Smooth muscle cell of the brain vasculature (primary cell): ENCODE measurements at places on chromosomes 13 and 19.

GRCh38 chr13:33111414-33112110 lies 95.3 kb downstream of the KL start:
- DNase-seq, result no peak

DNA sequence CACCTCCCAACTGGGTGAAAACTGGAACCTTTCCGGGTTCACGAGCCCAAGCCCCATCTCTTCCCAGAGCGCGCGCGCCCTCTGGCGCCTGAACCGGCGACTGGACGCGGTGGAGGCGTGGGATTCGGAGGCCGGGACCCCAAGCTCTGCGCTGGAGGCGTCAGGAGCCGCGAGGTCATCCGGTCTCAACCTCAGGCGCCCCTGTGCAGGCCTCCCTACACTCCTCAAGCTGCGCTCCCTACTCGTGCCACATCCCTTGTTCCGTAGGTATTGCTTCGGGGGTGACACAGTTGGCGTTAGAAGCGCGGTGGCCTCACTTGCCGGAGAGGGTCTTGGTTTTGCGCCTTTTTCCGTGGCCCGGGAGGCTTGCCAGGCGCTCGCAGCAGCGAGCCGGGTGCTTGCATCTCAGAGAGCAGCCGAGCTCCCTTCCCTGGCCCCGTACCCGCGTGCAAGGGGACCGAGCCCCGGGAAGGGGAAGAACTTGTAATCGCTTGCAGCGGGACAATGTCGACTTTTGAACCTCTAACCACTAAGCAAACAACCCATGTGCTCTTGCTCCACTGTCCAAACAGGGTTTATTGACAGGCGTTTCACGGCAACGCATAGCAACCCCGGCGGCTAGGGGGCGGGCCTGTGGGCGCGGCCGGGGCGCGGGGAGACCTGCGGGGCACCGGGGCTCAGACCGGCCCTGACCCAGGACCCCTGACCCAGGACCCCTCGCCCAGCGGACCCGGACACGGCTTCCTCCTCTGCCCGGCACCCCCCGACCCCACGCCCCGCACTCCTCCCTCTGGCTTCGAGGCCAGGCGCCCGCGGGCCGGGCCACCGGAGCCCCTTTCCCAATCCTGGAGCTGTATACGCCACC lies 8.5 kb downstream of the CDX2 start:
- DNase-seq, result no peak

DNA sequence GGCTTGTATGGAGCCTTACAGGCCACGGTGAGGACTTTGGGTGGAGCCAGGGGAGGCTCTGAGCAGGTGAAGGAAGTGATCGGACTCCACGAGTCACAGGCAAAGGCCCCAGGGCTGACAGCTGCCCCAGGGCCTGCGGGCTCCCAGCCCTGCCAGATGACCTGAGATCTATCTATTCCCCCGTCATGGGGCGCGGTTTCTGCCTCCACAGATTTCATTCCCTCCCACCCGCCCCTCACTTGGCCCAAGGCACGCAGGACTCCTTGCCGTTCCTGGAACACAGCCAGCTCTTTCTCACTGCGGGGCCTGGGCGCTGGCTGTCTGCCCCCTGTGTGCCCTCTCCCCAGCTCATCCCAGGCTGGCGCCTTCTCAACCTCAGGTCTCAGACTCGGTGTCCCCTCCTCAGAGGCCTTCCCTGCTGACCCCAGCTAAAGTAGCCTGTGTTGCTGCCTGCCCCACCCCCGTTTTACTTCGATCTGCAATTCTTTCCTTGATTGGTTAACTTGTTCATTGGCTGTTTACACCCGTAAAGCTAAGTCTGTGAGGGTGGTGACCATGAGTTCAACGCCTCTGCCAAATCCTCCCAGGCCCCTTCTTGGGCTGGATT lies 13.9 kb upstream of the PAK4 start:
- no peak for DNase-seq

DNA sequence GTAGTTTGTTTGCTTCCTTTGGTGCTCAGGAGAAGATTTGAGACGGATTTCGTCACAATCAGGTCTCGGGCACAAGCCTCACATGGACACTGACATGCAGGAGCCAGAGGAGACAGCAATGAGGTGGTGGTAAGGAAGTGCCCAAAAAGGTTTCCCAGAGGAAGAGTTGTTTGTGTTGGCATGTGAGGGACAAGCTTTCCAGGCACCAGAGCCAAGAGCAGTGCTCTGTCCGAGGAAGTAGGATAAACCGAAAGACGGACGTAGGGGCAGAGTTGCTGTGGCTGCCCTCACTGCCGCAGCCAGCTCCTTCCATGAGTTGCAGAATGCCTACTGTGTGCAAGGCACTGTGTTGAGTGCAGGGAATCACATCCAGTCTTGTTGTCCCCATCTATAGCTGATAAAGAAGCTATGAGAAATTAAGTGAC lies 27.7 kb downstream of the SAE1 start:
- no peak for DNase-seq

- no peak for DNase-seq
Observed at GRCh38 chr19:7263521-7263920, 30.7 kb downstream of the INSR start.

DNA sequence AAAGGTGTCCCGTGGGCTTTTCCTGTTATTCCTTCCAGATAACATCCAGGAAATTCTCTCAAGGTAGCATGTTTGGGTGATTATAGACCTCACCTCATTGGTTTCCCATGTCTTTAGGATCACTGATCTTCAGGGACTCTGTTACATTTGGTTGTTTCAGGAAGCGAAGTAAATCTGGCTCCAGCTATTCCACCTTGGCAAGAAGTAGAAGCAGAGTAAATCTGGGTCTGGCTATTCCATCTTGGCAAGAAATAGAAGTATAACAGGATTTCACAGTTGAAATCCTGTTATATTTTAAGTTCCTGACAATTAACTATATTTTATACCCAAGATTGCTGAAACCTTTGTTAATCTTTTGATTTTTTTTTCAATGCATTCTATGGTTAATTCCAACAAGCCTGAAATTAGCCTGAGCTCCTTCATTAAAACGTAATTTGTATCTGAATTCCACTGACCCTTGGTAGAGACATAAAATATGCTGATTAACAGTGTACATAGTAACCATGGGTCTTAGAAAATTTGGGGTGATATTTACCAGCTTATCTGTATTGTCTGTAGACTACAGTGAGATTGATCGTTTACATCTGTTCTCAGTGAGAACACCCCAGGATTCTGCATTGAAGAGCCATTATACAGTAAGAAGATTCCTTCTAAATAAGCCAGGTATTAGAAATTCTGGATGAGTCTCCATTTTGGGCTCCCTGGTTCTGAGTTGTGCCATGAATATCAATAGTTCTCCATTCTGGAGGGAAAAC lies 267.6 kb upstream of the SLITRK6 start:
- no peak for DNase-seq

- DNase-seq, result no peak
Observed at GRCh38 chr19:8115805-8116396, 33.5 kb downstream of the FBN3 start.

GRCh38 chr13:85659493-85659892 lies 139.7 kb downstream of the SLITRK6 start:
- DNase-seq, result no peak

GRCh38 chr19:39533003-39533512 lies 406 bp upstream of the EID2B start:
- no peak for DNase-seq

GRCh38 chr19:19094513-19094912 lies 30.7 kb downstream of the SLC25A42 start:
- DNase-seq, result no peak

GRCh38 chr13:94513026-94513425 lies 33.5 kb upstream of the DCT start:
- no peak for DNase-seq

DNA sequence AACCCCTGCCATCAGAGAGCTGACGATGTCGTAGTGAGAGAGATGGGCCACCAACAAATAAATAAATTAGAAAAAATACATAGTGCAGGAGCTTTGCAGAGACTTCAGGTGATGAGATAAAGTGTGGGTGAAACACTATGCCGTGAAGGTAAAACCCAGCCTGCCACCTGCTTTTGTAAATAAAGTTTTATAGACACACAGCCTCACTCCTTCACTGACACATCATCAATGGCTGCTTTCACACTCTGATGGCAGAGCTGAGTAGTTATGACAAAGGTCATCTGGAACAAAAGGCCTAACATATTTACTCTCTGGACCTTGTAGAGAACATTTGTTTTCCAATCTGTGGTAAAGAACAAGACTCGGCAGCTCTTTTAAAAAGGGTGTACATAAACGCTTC lies 45.0 kb downstream of the MBD3L2B start:
- no peak for DNase-seq

DNA sequence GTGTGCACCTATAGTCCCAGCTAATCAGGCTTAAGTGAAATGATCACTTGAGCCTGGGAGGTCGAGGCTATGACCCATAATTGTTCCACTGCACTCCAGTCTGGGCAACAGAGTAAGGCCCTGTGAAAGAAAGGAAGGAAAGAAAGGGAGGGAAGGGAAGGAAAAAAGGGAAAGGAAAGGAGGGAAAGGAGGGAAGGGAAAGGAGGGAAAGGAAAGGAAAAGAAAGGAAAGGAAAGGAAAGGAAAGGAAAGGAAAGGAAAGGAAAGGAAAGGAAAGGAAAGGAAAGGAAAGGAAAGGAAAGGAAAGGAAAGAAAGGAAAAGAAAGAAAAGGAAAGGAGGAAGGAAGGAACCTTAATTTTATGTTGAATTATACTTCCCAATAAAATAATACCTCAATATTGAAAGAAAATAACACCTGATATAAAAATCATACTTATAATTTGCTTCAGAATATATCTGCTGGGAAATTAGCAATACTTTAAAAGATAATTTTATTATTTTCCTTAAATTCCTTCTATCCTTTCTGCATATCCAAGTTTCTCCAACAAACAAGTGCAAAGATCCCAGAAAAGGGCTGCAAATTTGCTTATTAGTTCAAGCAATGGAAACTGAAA lies 177.3 kb downstream of the KLF12 start:
- DNase-seq, result no peak

DNA sequence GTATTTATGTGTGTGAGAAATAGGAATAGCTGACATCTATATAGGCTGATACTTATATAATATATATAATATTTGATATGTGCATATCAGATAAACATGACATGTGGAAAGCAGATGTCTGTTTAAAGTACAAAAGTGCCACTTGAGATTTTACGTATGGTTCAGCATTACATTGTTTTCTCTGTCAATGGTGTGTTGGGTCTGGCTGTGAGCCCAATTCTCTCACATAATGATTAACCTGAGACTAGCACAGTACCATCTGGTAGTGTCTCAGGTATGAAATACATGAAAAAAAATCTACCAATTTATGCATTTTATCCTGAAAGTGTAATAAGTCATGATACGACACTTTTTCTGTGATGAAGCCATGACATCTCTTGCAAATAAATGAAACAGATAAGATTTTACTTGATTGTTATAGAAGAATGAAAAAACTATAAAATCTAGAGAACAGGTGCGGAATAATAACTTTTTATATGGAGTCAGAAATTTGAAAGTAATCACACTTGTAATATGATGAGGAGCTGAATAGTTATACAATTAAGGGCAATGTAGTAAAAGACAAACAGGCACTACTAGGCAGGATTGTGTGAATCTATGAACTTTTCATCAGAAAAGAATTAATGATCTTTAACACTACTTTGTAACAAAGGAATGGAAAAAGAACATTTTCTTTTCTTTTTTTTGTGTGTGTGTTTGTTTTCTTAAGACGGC lies 1405.0 kb downstream of the OLFM4 start:
- DNase-seq, result no peak

GRCh38 chr13:85095418-85096272 lies 703.6 kb downstream of the SLITRK6 start:
- DNase-seq, result no peak

DNA sequence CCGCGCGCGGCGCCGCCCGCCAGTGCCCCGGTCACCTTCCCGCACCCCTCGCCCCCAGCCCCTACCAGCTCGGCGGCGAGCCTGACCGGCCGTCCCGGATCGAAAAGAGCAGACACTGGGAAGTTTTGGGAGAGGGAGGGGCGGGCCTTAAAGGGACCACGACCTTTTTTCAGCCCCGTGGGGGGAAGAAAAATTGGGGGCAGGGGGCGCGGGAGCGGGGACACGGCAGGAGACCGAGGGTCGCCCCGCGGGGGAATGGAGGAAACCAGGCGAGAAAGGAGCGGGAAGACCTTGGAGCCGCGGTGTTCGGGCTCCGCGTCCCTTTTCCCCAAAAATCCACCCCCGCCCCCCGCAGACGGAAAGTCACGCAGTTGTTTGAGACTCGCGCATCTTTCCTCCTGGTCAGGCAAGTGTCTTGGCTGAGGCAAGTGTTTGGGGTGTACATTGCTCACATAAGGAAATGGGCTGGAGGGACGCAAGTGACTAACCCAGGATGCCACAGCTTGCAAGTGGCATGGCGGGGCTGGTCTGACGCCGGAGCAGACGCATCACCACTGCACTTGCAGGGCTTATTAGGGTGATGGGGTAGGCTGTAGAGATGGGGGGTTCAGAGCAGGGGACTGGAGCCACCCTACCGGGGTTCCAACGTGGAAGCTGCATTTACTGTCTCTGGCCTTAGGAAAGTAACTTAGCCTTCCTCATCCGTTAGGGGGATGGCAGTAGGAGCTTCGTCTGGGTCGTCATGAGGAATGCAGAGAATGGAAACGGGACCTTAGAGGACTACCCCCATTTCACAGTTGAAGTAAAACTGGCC lies 2.7 kb upstream of the HNRNPL start:
- DNase-seq, result no peak

- no peak for DNase-seq
Observed at GRCh38 chr19:36060430-36060829, 5.7 kb downstream of the WDR62 start.

GRCh38 chr19:57754091-57754673 lies 7.6 kb downstream of the ZNF776 start:
- DNase-seq, result no peak

GRCh38 chr13:114121496-114122126 lies 10.8 kb downstream of the RASA3 start:
- DNase-seq, result no peak

- DNase-seq, result peak; percentile 45
Observed at GRCh38 chr13:23790577-23791170, 98.5 kb downstream of the MIPEP start.

GRCh38 chr19:33476151-33476707 lies 45.4 kb downstream of the PEPD start:
- no peak for DNase-seq

- DNase-seq, result no peak
Observed at GRCh38 chr13:33270895-33271538, 14.5 kb downstream of the STARD13 start.

DNA sequence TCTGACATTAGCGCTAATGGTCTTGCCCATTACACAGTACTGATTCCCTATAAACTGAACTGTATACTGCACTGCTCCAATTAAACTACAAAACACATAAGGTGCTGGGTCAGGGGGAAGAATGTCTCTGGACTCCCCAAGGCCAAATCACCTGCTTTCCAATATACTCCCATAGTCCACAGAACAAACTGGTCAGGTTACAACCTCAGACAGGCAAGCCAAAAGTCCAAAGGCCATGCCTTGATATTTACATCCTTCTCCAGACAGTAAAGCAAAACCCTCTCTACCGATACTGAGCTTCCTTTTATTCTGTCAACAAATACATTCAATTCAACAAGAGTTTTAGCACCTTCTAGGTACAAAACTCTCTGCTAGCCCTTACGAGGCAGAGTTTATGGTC lies 8.9 kb downstream of the ZNF541 start:
- no peak for DNase-seq

DNA sequence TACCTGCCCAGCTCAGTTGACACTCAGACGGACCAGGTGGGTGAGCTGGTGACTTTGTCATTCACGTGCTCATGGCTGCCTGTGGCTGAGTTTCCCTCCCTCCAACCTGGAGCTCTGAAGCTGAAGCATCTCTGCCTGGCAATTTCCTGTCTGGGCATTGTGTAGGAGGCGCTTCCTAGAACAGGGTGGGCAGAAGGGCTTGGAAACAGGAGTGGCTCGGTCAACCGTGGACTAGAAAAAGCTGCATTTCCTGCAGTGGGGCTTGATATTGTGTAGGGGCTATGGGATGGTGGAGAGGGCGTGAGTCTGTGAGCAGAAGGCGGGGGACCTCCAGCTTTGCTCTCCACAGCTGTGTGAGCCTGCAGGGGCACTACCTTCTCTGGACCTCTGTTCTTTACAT lies 278.3 kb downstream of the TEX29 start:
- no peak for DNase-seq
